ENCODE measurements at places on chromosomes 4 and X.

GRCh38 chrX:104707572-104707971, 141.6 kb downstream of the IL1RAPL2 start:
- DNase-seq, result no peak

GRCh38 chr4:61556277-61556676, 356.2 kb downstream of the ADGRL3 start:
- no peak for DNase-seq

GRCh38 chr4:2871466-2871865, 27.8 kb downstream of the ADD1 start:
- peak; percentile 27 for DNase-seq

DNA sequence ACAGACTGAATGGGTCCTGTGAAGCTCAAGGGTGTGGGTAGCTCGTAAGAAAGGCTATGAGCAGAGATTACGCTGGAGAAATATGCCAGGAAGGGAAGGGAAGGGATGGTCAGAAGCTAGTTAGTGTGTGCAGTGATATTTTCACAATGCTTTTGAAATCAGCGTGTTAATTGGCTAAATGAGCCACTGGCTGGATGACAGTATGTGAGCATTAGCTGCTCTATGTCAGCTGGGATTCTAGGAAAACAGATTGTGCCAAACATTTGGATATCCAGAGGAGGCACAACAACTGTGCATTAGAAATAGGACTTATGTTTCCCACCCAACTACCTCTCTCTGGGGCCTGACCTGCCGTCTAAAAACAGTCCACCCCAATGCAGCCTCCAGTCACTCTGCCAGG, 168.5 kb downstream of the DHRSX start:
- DNase-seq, result no peak

- no peak for DNase-seq
Measured at GRCh38 chr4:100790836-100791615, 273.2 kb upstream of the EMCN start.

- DNase-seq, result no peak
Measured at GRCh38 chr4:177237291-177237690, 72.4 kb upstream of the NEIL3 start.

DNA sequence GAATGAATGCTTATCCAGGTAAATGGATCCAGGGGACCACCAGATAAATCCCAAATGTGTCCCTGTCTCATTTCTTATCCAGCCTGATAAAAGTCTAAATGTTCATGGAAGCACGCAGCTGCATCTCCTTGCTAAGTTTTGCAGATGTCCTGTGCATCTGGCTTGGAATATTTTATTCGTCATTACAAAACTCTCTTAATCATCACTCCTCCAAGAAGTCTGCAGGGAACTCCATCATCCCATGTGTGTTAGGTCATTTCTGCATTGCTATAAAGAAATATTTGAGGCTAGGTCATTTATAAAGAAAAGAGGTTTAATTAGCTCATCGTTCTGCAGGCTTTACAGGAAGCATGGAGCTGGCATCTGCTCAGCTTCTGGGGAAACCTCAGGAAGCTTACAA, 297.2 kb downstream of the HS3ST1 start:
- DNase-seq, result no peak

GRCh38 chrX:149937871-149938426, 342 bp downstream of the EOLA2 start:
- no peak for DNase-seq

- DNase-seq, result no peak
Measured at GRCh38 chr4:82594456-82594855, 32.7 kb upstream of the TMEM150C start.

GRCh38 chr4:55184600-55185523, 59.5 kb upstream of the KDR start:
- DNase-seq, result no peak

DNA sequence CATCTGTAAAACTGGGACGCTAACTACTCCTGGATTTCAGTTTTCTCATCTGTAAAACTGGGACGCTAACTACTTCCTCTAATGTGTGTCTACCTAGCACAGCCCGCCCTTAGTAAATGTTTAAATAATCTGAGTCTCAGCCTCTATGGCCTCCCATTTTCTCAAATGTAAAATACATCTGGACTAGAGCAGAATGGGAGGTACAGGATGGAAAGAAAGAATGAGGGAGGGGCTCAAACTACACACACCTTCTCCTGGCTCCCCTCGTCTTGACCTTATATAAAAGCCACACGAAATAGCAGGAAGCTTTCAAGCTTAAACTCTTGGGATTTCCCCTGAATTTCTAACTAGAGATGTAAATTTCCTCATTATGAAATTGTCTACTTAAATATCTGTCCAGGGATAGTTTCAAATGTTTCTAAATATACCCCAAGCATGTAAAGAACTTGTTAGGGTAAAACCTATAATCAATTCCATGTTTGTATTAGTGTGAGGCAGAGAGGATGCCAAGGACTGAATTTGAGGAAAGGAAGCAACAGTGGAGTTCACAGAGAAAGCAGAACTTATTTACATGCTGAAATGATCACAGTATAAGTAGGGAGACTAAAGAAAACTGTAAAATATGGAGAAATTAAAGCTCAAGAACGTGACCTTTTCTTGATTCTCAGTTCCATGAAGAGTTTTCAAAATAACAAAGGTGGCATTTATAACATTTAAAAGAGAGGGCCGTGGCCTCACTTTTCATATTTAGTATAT, 220.0 kb downstream of the NWD2 start:
- peak; percentile 31 for DNase-seq

DNA sequence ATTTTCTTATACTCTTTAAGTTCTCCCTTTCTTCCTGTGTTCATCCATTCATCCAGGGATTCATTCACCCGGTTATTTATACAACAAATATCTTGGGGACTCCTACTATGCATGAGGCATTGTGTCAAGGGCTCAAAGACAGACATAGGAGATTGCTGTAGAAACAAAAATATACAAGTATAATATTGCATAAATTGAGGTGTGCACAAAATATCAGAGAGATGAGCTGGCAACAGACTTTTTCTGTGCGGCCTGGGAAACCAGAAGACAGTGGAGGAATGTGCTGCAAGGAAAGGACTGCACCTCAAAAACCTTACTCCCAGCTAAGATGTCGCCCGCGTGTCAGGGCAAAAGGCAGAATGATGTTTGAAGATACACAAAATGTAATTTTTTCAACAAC, 9.6 kb downstream of the OTOP1 start:
- DNase-seq, result no peak

GRCh38 chr4:76426272-76426671, 5.3 kb upstream of the CCDC158 start:
- no peak for DNase-seq

DNA sequence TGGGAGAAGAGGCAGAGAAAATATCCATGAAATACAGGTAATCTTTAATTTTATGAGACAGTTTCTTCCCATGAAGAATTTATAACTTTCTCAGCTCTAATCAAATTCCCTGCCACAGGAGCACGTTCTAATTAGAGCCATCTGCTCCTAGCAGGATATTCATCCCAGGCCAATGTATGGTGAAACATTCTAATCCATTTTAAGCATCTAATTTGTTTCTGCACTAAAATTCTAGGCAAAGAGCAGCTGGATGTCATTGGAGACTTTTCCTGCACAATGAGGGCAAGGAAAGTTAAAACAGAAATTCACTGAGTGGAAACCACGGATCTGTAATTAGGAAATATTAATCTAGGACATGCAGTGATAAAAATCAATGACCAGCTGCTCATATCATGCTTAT, 107.7 kb upstream of the ZFP42 start:
- no peak for DNase-seq

DNA sequence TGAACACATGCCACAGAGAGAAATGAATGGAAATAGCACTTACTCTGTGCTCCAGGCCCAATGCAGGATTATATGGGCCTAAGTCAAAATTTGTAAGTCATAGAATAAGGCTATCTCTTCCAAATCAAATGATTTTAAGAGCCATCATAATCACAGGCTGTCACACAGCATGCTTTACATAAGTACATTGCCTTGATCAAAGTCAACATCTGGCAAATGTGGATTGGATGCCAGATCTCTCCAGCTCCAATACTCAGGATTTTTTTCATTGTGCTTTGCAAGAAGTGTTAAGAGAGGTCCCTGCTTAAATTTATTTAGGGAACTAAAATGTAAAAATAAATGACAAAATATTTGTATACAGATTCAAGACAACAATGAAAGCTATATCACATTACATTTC, 299.9 kb downstream of the PRDM5 start:
- no peak for DNase-seq

GRCh38 chr4:4364486-4365208, 22.3 kb upstream of the NSG1 start:
- no peak for DNase-seq

- DNase-seq, result no peak
Measured at GRCh38 chr4:52585379-52585778, 73.7 kb downstream of the USP46 start.

- DNase-seq, result no peak
Measured at GRCh38 chr4:26171941-26172340, 148.9 kb upstream of the RBPJ start.

DNA sequence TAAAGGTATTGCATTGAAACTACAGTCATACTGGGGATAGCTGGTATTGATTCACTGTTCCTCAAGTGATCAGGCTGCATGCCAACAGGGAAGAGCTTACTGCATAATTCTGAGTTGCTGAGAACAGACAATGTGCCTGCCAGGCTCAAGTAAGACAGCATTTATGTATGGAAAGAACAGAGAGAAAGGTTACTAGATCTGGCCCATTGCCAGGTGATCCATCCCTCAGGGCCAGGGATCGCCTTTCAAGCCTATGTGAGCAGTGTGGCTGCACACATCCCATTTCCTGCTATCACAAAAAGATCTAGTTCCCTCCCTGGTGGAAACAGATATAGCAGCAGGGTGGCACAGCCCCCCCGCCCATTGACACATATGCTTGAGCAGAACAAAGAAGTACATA, 254.0 kb downstream of the TMA16 start:
- no peak for DNase-seq

DNA sequence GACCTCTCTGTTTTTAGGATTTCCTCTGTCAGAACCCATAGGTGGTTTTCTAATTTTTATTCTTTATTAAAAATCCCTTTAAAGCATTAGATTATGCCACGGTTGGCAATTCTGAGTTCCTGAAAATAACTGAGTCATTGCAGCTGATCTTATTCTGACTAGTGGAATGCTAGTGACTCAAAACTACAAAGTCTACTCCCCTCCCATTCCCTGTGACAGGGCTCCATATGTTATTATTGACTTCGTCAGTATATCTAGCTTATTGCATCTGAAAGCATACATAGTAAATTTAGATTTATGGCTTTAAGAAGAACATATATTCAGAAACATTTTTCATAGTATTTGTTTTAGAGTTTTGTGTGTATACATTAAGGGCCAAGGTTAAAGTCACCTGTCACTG, 38.5 kb downstream of the HERC3 start:
- peak; percentile 38 for DNase-seq

DNA sequence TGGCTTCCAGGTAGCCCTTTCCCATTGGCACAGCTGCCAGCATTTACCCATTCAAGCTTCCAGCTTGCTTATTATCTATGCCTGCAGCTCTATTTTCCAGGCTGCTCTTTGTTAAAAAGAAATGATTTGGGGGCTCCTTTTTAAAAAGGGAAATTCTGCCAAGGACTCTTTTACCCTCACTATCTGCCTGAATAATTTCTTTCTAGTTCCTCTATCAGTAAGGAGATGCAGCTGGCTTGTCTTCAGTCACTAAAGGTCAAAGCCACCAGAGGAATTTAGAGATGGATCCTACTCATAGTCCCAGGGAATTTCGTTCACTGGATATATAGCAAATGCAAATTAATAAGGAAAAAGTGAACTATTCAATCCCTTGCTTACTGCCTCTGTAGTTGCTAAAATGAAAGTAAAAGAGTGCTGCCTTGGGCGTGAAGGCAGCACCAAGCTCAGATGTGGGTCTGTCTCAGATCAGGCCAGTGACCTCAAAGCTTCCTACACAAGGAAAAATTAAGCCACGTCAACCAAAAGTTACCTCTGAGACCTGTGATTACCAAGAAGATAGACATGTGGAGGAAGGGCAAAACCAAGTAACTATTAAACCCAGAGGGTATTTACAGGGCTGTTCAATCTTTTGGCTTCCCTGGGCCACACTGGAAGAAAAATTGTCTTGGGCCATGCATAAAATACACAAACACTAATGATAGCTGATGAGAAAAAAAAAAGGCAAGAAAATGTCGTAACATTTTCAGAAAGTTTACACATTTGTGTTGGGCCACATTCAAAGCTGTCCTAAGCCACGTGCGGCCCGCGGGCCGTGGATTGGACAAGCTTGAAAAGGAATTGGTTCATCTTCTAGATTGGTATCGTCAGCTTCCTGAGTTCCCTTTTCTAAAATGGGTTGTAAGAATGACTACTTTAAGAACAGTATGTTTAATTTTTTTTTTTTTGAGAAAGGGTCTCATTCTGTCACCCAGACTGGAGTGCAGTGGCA, 5.3 kb downstream of the ARSF start:
- DNase-seq, result no peak

DNA sequence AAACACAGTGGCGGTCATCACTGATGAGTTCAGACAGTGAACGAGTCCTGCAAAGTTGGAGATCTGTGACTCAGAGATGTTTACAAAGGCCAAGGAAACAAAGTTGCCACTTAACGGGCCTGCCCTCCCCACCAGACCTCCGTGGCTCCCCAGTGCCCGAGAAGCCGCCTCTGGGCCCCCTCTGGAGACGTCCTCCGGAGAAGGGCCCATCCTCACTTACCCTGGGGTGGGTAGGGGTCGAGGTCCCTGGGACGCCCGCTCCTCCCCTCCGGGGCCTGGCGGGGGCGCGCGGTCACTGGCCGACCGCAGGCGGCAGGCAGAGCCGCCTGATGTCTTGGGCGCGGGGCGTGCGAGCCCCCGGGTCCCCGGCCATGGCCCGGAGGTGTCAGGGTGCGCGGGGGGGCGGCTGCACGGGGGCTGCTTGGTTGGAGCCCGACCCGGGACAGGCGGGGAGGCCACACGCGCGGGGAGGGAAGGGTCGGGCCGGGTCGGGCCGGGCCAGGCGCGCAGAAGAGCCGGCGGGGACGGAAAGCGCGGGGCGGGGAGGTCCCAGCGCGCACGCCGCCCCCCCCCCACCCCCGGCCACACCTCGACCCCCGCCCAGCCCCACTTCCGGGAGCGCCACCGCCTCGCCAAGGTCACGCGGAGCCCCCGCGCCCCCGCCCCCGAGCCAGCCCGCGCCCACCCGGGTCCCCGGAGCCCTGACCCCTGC, 529 bp downstream of the DHRSX start:
- DNase-seq, result peak; percentile 50

- peak; percentile 56 for DNase-seq
Measured at GRCh38 chr4:71009890-71010588, 16.6 kb downstream of the DCK start.

DNA sequence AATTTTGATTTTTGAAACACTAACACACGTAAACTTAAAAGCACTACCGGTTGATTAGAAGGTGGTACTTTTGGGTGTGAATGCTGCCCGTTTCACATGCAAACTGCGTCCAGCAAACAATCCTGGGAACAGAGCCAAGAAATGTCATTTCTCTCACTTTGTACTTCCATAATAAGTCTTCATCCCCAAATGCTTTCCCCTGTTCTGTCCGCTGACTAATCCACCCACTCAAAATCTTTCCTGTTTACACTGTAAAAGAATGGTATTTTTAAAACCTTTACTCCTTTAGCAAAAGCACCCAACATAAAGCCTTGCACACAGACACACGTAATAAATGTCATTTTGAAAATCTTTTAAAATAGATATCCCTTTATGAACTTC, 39.1 kb upstream of the PDLIM5 start:
- DNase-seq, result peak; percentile 22

- no peak for DNase-seq
Measured at GRCh38 chr4:117664706-117665444, 369.4 kb upstream of the NDST3 start.

Measured in inflammatory macrophage treated with lipopolysaccharide for 4 hours (primary cell).